NCI-H187 treated with DMSO at 0.1 percent for 48 hours (cell line): ENCODE measurements at places on chromosomes 2 and 18.

DNA sequence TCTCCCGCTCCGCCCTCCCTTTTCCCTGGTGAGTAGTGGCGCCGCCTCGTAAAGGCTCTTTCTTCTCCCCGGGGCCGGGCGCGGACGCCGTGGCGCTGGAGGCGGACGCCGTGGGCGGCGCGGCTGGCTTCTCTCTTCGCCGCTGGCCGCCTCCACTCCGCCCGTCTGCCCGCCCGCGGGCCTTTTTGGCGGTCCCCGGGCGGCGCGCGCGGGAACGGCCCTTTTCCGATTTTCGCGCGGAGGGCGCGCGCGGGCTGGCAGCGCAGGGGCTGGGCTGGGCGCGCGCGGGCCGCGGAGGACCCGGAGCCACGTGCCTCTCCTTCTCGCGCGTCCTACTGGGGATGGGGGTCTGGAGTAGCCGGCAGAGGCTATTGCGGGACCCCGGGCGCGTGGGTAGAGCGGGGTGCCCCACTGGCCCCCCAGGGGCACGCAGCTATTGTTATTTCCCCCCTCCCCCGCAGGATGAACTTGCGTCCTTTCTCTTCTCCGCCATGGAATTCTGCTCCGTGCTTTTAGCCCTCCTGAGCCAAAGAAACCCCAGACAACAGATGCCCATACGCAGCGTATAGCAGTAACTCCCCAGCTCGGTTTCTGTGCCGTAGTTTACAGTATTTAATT, 472 bp downstream of the SLC20A1 start:
- no peak for DNase-seq

DNA sequence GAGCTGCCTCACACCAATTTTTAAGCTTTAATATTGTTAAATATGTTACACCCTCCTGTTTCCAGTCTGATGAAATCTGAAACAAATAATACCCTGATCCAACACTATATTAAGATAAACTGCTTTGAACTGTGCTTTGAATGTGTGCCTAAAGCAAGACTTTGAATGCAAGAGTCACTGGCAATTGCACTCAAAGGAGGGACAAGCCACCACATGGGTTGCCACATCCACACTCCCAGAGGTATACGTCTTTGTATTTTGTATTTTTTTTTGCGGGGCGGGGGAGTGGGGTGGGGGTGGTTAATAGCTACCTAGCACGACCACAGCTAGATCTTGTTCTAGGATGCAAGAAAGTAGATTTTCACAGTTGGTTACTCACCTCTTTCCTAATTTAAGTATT, 1.8 kb upstream of the ZEB2 start:
- DNase-seq = no peak

GRCh38 chr2:208584378-208584985, 177.9 kb downstream of the PTH2R start:
- no peak for DNase-seq

GRCh38 chr2:102033750-102034682, 42.3 kb downstream of the IL1R2 start:
- no peak for DNase-seq

- DNase-seq = no peak
Measured at GRCh38 chr18:75625966-75626365, 198.5 kb upstream of the SMIM21 start.

- no peak for DNase-seq
Measured at GRCh38 chr2:41784496-41784895, 263.3 kb upstream of the PKDCC start.

DNA sequence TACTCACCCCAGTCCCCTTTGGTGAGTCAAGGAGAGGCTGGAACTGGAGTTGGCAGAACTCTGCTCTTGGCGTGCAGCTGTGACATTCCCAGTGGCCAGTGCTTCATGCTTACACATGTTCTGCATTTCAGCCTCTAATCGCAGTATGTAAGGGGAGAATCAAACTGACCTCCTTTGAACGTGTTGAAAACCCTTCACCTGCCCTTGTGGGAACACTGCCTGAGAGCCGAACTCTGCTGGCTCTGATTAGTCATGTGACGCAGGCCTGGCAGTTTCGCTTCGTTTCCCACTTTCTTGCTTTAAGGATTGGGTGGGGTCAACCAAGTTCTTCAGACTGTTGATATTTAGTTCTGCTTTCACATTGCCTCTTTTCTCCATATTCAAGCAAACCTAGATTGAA, 173.8 kb upstream of the BCL2L11 start:
- DNase-seq = no peak

DNA sequence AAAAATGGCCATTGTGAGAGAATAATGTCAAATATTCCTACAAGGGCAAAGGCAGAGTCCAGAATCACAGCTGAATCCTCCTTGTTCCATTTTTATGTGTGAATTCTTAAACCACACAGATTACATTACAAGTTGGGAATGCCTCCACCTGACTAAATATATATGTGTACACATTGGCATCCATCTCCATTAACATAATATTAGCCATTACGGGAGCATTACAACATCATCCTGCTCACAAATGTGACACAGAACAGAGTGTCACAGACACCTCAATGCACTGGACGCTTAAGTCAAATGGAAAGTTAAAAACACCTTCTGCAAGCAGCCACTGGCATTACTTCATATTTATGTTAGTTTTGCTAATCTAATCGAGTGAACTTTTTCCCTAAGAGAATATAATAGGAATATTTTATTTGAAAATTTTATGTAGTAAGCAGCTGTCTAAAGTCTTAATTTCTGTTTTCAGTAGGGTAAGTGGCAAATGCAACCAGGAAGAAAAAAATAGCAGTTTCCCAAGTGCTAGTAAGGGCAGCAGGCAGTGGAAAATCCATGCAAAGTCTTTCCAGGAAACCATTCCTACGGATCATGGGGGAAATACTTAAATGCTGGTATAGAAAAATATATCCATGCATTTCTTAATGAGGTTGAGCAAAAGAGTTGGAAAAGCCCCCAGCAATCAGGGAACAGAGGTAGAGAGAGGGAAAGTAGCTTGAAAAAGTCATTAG, 255.6 kb downstream of the OSR1 start:
- no peak for DNase-seq

- DNase-seq = no peak
Measured at GRCh38 chr2:149122516-149122915, 84.0 kb downstream of the LYPD6B start.

DNA sequence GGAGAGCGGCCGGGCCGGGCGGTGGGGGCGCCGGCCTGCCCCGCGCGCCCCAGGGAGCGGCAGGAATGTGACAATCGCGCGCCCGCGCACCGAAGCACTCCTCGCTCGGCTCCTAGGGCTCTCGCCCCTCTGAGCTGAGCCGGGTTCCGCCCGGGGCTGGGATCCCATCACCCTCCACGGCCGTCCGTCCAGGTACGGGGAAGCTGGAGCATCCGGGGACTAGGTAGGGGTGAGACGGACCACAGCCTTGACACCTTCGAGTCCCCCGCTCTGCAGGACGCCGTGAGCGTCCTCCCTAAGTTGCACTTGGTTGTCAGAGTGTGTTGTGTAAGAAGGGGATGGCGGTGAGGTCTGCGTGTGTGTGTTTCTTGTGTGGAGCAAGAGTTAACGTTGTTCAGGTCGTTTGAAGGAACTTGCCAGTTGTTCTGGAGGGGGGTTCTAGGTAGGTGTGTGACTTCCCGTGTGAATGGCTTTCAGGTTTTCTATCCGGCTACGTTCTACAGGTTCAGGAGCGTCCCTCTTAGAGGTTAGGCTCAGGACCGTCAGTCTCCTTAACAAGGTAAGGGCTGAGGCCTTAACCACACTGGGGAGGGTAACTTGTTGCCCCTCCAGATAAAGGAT, 393 bp downstream of the IL1R1 start:
- DNase-seq = no peak

GRCh38 chr18:80126797-80127196, 17.7 kb downstream of the ADNP2 start:
- no peak for DNase-seq

DNA sequence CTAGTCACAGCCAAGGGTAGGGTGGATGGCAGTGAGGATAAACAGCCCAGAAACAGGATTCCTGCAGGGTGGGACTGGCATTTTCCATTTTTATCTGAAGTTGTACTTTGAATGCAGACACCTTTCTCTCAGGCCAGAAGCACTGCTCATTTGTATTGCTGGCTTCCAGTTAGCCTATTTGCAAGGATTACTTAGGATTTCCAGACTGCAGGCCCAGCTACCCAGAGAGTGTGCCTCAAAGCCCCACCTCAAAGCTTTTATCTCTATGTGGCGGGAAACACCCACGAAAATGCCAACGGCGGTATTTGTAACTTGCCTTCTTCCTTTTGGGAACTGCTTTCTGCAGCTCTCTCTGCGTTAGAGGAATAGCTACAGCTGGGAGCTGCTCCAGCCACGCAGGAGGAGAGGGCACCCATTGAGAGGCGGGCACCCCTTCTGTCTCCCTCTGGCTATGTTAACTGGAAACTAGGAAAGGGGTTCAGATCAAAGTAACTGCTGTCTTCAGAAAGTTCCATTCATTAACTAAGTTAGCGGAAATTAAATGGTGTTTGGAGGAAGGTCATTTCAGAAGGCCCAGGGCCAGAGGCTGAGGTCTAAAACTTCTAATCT, 144.9 kb downstream of the TGIF1 start:
- no peak for DNase-seq

DNA sequence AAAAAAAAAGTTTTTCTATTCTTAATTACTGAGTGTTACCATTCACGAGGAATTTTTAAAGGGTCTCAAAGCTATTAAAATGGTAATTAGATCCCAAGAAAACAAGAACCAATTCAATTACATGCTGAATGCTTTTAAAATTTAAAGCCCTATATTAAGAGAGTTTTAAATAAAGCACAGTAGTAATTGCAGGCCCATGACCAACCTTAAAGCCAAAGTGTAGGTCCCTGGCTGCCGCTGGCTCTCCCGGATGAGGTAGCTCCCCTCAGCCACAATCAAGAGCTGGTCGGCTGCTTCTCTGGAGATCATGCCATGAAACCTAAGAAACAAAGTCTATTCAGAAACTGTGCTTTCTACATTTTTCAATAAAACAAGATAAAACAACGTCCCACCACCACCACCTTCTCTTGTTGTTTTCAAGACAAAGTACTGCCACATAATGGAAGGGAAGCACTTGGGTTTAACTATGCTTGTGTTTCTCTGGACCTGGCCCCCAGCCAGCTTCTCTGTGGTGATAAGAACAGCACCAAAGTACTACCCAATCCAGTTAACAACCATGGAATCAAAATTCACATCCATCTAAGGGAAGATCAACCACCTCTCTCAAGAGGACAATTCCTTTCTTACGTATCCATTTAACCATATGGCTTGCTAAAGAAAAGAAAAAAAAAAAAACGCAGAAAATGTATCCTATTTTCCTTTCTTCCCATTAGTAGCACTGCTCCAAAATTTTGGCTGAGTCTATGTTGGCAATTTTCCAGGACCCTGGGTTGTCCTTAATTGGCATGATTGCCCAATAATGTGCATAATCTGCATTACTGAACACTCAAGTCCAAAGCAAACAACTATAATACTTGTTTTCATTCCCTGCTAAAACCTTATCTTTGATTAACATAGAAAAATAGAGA, 90.1 kb downstream of the CHN1 start:
- no peak for DNase-seq

- DNase-seq = no peak
Measured at GRCh38 chr2:209334188-209335017, 89.4 kb upstream of the MAP2 start.

DNA sequence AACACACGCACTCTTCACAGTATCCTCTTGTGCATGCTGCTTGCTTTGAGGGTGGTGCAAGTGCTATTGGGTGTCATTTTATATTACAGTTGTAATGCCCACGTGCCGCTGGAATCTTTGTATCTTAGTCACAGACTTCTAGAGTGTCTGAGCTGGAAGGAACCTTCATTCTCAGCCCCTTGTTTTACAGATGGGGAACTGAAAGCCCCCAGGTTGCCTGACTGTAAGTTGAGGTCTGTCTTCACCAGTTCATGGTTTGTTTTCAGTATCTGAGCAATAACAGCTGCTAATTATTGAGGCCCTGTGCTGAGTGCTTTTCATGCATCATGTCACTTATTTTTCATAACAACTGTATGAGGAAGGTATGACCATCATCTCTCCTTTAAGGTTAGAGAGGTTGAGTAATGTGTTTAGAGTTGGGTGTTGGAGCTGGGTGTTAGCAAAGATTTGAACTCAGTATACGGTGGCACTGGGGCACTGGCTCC, 77.0 kb downstream of the PRKCE start:
- no peak for DNase-seq
